ENCODE measurements at places on chromosomes 5 and 9. TPM values are rescaled to one million over a fixed set of nuclear protein-coding genes. Genes with fewer than 3 reads are reported as not detected.

GRCh38 chr5:159802661-159803060, 113.6 kb upstream of the ADRA1B start:
- H3K4me1 ChIP-seq: peaks cover 26% of the 10 kb centered on the region
- H3K27me3 ChIP-seq: peaks cover 9% of the 10 kb centered on the region
- H3K27ac ChIP-seq: no peak overlapping the region
- H3K36me3 ChIP-seq: peaks cover 9% of the 10 kb centered on the region
- no peak overlapping the region for H3K4me3 ChIP-seq

- no peak for DNase-seq
- no peaks in the 10 kb centered on the region for H3K27me3 ChIP-seq
- H3K27ac ChIP-seq: no peak overlapping the region
- no peak overlapping the region for H3K4me3 ChIP-seq
These were observed 170.7 kb downstream of the RANBP17 start for GRCh38 chr5:171032435-171032973.

DNA sequence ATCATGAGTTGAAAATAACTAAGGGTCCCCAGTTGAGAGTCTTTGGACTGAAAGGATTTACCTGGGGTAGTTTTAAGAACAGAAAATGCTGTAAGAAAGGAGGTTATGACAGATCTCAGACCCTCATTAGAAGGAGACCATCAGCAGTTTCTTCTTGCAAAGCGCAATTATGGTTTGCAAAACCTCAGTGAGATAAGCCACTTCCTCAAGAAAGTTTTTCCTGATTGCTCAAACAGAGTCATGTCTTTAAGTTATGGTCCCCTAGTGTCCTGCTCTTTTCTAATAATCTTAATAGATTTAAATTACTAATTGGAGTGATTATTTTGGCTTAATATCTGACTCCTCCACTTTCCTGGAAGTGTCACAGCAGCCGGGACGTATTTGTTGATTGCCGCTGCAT, 293.2 kb upstream of the KLF4 start:
- no peaks in the 10 kb centered on the region for H3K36me3 ChIP-seq
- H3K27me3 ChIP-seq: peaks cover 11% of the 10 kb centered on the region
- H3K4me1 ChIP-seq: peaks cover 10% of the 10 kb centered on the region
- no peak overlapping the region for H3K4me3 ChIP-seq
- no peak for DNase-seq

DNA sequence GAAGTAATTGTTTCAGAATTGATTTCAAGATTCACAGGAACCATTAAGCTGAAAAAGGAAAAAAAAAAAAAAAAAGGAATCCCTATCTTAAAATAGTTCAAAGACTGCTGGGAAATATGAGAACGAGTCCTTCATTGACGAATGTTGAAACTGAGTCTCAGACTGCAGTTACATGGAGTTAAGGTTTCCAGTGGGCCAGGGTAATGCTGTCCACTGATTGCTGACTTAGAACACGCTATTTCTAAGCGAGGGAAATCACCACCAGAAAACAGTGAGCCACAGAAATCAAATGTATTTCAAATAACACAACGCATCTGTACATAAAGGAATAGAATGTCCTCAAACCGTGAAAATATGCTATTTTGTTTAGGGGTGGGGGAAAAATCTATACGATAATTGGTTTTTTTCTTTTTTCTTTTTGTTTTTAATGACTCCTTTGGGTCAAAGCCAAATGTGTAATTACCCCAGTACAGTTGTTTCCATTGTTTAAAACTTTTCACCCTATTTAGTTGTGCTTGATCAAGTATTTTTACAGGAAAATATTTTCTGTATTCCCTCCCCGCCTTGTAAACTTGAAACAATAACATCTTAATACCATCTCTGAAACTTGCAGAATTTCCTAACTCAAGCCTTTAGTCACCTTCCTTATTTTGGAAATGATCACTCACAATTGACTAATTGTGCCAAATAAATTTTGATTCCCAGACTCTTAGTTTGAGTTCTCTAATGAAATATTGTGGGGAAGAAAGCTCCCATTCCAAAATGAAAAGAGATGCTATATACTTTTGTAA, 208.3 kb downstream of the MCTP1 start:
- H3K27ac ChIP-seq: peak overlapping the region; percentile 38
- no peaks in the 10 kb centered on the region for H3K27me3 ChIP-seq
- H3K4me3 ChIP-seq: peak overlapping the region; percentile 59
- DNase-seq: no peak
- peaks cover 55% of the 10 kb centered on the region for H3K4me1 ChIP-seq
- H3K36me3 ChIP-seq: no peaks in the 10 kb centered on the region

DNA sequence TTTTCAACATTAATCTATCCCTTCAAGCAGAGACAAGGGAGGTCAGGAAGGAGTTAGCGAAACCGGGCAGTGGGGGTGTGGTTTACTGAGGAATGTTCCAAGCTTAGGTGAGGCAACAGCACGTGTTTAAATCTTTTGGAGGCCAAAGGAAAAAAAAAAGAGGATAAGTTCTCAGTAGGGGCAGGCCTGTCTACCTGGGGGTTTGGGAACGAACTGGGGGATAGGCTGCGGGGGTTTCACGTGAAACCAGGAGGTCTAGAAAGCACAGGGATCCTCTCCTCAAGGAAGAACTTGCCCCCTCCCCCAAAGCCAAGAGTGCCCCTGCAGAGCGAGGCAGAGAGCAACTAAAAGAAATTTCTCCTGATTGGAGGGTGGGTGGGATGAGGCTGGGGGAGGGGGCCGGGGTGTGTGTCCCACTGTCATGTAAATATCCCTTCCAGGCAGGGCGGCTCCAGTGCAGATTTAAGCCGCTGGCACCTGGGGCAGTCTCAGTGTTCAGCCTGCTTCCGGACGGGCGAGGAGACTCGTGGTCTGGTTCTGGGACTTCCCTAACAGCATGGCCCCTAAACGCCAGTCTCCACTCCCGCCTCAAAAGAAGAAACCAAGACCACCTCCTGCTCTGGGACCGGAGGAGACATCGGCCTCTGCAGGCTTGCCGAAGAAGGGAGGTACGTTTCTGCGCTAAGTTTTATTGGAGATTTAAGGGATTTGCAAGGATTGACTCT, 5.5 kb upstream of the SET start:
- H3K4me3 ChIP-seq: peak overlapping the region; percentile 100
- no peak for DNase-seq
- H3K36me3 ChIP-seq: peaks cover 4% of the 10 kb centered on the region
- H3K27me3 ChIP-seq: peaks cover 5% of the 10 kb centered on the region
- peaks cover 43% of the 10 kb centered on the region for H3K4me1 ChIP-seq

GRCh38 chr9:88651682-88652633, 117.0 kb downstream of the NXNL2 start:
- peak overlapping the region; percentile 86 for H3K4me3 ChIP-seq
- peak overlapping the region; percentile 94 for H3K27ac ChIP-seq
- H3K27me3 ChIP-seq: no peaks in the 10 kb centered on the region
- DNase-seq: peak; percentile 98
- H3K36me3 ChIP-seq: peaks cover 6% of the 10 kb centered on the region

DNA sequence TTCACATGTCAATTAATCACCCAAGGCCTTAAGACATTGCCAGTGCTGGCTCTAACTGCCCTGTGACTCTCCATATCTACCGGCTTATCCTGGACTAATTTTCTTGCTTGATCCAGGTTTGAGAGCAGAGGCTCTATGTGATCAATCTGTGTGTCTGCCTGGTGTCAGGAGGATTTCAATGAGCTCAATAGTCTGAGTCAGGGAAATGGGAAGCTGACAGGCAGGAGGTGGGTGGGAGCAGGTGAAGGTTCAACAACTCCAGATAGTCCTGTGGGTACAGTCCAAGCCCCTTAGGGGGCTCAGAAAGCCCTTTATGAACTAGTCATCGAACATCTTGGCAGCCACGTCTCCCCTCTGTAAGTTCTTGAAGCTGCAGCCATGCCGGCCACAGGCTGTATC, 72.2 kb downstream of the SHB start:
- peaks cover 16% of the 10 kb centered on the region for H3K36me3 ChIP-seq
- no peak for DNase-seq

DNA sequence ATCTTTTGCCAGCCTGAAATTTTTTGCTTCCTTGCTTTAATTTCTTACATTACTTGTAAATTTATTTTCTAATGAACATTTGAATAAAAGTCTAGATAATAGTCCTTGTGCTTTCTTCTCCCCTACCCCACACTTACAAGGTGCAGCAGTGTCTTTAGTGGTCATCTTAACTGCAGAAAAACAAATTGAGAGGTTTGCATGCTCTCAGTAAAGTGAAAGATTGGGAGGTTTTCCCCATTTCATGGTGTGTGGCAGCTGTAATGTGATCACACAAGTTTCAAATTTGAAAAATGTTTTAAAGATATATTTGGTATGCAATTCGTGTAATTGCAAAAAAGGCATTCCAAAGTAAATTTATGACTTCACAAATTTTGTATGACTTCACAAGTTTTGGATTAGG, 14.7 kb downstream of the APC start:
- no peak overlapping the region for H3K4me3 ChIP-seq
- H3K27me3 ChIP-seq: no peaks in the 10 kb centered on the region
- no peak overlapping the region for H3K27ac ChIP-seq
- H3K4me1 ChIP-seq: peaks cover 46% of the 10 kb centered on the region
- DNase-seq: no peak

GRCh38 chr5:38023371-38023770, 183.5 kb upstream of the GDNF start:
- no peak for DNase-seq
- H3K27me3 ChIP-seq: peaks cover 39% of the 10 kb centered on the region
- H3K36me3 ChIP-seq: no peaks in the 10 kb centered on the region
- no peak overlapping the region for H3K4me3 ChIP-seq
- no peaks in the 10 kb centered on the region for H3K4me1 ChIP-seq

- peak overlapping the region; percentile 8 for H3K27ac ChIP-seq
- H3K27me3 ChIP-seq: no peaks in the 10 kb centered on the region
- no peak for DNase-seq
- H3K4me1 ChIP-seq: peaks cover 8% of the 10 kb centered on the region
- no peak overlapping the region for H3K4me3 ChIP-seq
These were observed 9.3 kb upstream of the MEGF9 start for GRCh38 chr9:120723565-120723964.

DNA sequence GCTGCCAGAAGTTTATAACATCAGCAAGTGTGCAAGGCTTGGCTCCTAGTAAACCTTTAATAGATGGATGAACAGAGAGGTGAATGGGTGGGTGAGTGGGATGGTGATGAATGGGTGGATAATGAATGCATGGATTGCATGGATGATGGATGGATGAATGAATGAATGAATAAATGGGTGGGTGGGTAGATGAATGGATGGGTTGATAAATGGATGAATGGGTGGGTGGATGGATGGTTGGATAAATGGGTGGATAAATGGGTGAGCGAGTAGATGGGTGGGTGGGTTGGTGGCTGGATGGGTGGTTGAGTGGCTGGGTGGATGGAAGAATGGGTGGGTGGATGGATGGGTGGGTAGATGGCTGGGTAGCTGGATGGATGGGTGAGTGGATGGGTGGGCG, 28.5 kb upstream of the CEP72 start:
- no peaks in the 10 kb centered on the region for H3K4me1 ChIP-seq
- H3K36me3 ChIP-seq: no peaks in the 10 kb centered on the region
- H3K27ac ChIP-seq: no peak overlapping the region
- no peak overlapping the region for H3K4me3 ChIP-seq
- DNase-seq: no peak
- peaks cover 36% of the 10 kb centered on the region for H3K27me3 ChIP-seq

DNA sequence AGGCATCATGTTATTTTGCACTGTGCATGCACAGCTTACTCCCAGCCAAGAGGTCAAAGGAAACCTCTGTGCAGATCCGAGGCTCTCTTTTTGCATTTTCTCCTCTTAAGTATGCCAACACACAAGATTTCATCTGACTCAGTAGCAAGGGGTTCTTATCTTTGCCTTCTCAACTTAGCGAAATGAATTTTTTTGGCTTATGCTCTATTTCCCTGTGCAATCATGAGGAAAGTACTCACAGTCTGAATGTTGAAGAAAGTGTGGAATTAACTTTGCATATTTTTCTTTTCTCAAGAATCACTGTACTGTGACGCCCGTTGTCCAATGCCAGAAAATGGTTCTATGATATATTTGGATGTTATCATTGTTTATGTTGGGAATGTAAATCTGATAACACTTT, 173.5 kb upstream of the FBXL7 start:
- H3K4me3 ChIP-seq: no peak overlapping the region
- H3K36me3 ChIP-seq: no peaks in the 10 kb centered on the region
- H3K27ac ChIP-seq: no peak overlapping the region
- no peaks in the 10 kb centered on the region for H3K4me1 ChIP-seq
- no peaks in the 10 kb centered on the region for H3K27me3 ChIP-seq

- H3K27ac ChIP-seq: no peak overlapping the region
- H3K4me1 ChIP-seq: no peaks in the 10 kb centered on the region
- DNase-seq: no peak
- peaks cover 2% of the 10 kb centered on the region for H3K27me3 ChIP-seq
- H3K36me3 ChIP-seq: no peaks in the 10 kb centered on the region
- H3K4me3 ChIP-seq: no peak overlapping the region
These were observed 33.8 kb upstream of the TXNDC8 start for GRCh38 chr9:110371411-110372007.

The AP3B1 gene
- 50.3 TPM for total RNA-seq

The SOX30 gene
- not detected for total RNA-seq

The FBN2 gene
- total RNA-seq: 285 TPM

The CCDC183 gene
- 0.90 TPM for total RNA-seq

The AMBP gene
- not detected for total RNA-seq

The ORM1 gene
- total RNA-seq: not detected

The ENC1 gene
- 26.9 TPM for total RNA-seq

The NMUR2 gene
- not detected for total RNA-seq

The PCDHGA6 gene
- total RNA-seq: 1.9 TPM

The ENHO gene
- total RNA-seq: 0.27 TPM

The DNM1 gene
- 38.2 TPM for total RNA-seq

The C7 gene
- not detected for total RNA-seq

Data from HFFc6 (cell line).